ENCODE measurements at places on chromosomes 5 and 9.

GRCh38 chr5:36734422-36734821 is 128.0 kb downstream of the SLC1A3 start:
- no peak for DNase-seq

DNA sequence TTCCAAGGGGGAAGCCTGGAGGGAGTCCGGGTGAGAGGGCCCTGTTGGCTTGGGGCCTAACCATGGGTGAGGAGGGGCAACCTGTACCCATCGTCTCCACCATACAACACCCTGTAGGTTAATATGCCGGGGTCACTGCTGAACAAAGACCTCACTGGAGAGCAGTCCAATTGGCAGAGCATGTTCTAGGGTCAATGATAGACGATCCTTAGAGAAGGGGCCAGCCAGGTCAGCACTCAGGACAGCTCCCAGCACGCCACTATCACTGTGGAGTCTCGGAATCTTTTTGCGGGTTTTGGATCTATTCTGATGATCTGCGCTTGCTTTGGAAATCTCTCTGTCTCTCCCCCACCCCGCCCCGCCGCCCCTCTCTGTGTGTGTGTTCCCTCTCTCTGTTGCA is 218.4 kb upstream of the MVB12B start:
- no peak for DNase-seq

GRCh38 chr5:24681106-24681505 is 36.3 kb upstream of the CDH10 start:
- DNase-seq: no peak

DNA sequence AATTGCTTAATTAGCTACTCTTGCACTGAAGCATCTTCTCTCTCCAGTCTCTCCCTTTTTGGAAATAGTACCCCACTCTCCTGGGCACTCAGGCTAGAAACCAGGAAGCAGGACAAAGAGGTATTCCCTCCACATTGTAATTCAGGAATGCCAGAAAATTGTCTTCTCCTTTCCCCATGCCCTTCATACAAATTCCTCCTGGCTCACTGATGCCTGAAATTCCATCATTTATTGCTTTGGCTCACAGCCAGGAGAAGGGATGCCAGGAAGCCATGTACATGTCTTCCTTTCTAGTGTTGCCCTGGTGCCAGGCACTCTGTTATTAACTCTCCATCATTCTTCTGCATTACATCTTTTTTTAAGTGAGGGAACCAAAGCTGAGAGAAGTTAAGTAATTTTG is 716.5 kb upstream of the C9orf72 start:
- DNase-seq: no peak

- DNase-seq: no peak
Observed at GRCh38 chr5:124741711-124742496, 4.5 kb downstream of the ZNF608 start.

GRCh38 chr5:148259288-148259687 is 9.3 kb upstream of the SPINK13 start:
- DNase-seq: no peak

Measured in stimulated activated CD8-positive, alpha-beta memory T cell treated with anti-CD3 and anti-CD28 coated beads, Interleukin-2, amount 100 ng/mL, for 1 hour (primary cell).